ENCODE measurements at places on chromosomes 3 and 15.

DNA sequence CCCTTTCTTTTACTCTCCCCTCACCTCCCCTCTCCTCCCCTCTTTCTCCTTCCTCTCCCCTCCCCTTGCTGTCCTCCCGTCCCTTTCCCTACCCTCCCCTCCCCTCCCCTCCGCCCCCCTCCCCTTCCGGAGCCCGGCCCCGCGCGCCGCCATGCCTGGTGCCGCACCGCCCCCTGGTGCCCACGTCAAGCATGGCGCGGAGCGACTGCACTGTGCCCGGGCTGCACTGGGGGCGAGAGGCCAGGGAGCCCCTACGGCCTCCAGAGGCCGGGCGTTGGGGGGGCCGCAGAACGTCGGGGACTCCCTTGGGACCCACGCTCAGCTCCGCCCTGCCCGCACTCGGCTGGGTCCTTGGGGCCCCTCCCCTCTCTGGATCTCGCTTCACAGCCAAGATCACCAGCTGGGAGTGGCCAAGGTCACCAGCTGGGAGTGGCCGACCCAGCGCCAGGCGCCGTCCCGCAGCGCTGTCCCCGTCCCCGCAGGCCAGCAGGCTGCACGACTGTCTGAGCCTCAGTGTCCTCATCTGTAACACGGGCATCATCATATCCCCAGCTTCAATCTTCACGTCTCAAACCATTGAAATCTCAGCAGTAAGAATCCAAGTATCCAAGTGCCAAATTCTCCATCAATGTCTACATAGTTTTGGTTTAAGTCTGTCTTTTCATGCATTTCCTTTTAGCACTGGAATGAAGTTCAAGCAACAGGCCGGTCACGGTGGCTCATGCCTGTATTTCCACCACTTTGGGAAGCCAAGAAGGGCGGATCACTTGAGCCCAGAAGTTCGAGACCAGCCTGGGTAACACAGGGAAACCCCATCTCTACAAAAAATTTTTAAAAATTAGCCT is 42.5 kb downstream of the TPRA1 start:
- peak; percentile 85 for DNase-seq

- no peak for DNase-seq
Observed at GRCh38 chr3:127982155-127982554, 67.1 kb downstream of the KBTBD12 start.

DNA sequence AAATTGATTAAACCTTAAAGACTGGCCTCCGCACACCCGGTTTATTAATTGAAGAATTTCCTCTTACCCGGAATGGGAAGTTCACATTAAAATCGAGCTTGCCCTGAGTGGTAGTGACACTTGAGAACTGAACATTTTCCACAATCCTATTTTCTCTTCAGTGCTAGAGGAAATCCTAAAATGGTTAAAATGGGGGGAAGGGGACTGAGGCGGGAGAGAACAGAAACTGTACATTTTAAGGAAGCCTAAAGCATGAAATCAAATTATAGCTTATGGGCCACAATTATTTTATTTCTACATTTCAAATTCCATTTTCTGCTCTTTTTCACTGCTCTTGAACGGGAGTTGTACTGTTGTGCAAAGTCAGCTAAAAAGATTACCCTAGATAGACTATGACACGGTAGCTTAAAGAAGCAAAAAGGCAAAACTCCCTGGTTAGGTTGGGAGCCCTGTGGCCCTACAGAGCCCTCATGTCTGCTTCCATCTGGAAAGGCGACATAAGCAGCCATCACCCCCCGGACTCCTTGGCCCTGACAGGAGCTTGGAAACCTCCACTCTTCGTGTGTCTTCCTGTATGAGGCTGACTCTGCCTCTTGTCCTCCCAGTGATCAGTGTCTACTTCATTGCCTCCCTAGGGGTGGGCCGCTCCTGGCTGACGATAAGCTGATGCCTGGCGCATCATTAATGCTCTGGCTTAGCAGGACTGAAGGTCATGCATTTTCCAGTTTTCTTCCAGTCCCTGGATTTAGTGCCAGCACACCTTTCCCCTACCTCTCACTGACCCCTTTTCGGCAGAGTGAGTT is 79.3 kb downstream of the EEFSEC start:
- DNase-seq, result no peak

- no peak for DNase-seq
Observed at GRCh38 chr3:128007033-128007424, 45.2 kb upstream of the SEC61A1 start.

GRCh38 chr3:65787827-65788226 is 250.9 kb downstream of the MAGI1 start:
- DNase-seq, result no peak

GRCh38 chr3:9230596-9230995 is 18.9 kb downstream of the SRGAP3 start:
- no peak for DNase-seq

- no peak for DNase-seq
Observed at GRCh38 chr3:81951636-81952035, 190.2 kb upstream of the GBE1 start.

DNA sequence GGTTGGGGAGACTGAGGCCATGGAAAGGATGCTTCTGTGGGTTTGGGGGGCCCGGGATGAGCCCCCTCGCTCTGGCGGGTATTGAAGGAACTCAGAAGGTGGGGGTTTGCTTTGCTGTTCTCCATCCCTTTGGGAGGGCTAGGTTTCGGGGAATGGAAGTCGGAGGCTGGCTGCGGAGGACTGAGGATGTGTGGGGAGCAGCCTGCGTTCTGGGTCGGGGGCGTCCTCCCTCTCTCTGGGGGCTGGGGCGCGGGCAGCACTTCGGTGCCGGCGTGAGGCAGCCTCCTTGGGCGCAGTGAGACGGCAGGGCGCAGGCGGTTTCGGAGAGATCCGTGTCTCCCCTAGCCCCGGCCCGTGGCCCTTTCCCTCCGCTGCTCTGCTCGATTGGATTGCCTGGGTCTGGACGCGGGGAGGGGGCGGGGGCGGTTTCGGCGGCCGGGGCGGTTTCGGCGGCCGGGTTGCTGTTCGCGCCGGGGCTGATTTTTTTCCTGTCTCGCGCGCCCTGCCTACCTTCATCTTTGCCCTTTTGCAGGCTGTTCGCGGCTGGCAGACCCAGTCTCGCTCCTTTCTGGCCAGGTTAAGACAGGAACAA is 1.4 kb downstream of the PTPRG start:
- no peak for DNase-seq

- DNase-seq, result no peak
Observed at GRCh38 chr3:46407970-46408369, 911 bp downstream of the CCRL2 start.

DNA sequence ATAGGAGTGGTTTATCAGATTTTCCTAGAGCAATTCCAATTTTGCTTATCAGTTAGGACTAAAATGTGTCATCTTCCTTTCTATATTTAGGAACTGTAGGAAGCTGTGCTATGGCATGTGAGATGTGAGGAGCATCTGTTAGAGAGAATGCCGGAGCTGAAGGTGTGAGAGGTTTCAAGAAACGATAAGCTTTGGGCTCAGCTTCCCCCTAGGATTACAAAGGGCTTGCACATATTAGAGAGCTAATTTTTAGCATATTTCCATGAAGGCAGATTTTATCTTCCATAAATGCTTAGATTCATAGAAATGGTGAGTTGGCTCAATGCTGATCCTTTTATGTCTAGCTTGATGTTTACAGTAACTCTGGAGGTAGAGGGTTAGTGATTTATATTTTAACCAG is 120.2 kb downstream of the CNTN4 start:
- DNase-seq, result no peak

DNA sequence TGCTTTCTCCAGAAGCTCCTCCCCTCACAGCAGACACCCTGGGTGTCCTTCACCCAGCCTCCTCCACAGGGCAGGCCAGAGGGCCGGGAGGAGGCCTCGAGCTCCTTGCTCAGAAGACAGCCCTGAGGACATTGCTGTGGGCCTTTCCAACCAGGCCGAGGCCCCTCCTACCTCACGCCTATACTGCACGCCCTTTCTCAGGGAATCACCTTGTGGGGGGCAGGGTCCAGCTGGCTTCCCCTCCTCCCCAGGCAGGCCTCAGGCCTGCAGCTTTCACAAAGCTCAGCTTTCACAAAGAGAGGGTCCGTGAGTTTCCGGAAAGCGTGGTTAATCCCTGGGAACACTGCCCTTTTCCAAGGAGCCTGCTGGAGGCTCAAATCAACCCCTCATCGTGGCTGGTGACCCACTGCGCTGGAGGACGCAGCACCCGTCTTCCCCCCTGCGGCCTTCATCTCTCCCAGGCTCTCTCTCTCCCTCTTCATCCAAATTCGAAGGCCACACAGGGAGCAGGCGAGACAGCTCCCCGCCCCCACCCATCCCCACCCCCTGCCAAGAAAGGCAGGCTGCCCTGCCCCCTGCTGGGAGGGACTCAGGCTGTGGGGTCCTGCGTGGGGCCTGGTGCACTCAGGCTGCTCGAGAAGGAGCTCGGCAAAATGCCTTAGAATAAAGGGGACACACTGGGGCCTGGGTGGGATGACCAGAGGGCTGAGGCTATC is 79.4 kb downstream of the OCA2 start:
- no peak for DNase-seq

- DNase-seq, result peak; percentile 22
Observed at GRCh38 chr15:99105514-99106341, 848 bp downstream of the SYNM start.

GRCh38 chr3:41216993-41217392 is 17.7 kb downstream of the CTNNB1 start:
- DNase-seq, result no peak

DNA sequence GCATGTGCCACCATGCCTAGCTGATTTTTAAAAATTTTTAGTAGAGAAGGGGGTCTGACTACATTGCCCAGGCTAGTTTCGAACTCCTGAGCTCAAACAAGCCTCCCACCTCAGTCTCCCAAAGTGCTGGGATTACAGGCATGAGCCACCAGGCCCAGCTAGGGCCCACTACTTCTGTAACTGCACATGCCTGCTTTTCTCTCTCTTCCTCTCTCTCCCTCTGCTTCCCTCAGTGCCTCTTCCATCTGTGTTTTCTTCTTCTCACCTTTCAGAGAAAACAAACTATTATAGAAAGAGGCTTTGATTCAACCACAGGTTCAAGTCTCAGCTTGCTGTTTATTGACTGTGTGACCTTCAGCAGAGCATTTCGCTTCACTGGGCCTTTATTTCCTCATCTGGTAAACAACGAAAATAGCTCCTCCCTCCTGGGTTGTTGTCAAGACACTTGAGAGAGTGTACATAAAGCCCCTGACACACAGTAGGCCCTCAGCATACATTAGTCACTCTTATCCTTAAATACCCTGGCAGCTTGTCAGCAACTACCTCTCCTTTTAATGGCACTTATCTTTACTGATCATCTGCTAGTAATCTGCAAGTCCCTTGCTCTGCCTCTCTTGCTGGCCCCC is 10.2 kb downstream of the TADA3 start:
- DNase-seq, result no peak

- DNase-seq, result no peak
Observed at GRCh38 chr3:50359760-50360110, 414 bp upstream of the TMEM115 start.
